ENCODE measurements at places on chromosomes 11 and 22.

DNA sequence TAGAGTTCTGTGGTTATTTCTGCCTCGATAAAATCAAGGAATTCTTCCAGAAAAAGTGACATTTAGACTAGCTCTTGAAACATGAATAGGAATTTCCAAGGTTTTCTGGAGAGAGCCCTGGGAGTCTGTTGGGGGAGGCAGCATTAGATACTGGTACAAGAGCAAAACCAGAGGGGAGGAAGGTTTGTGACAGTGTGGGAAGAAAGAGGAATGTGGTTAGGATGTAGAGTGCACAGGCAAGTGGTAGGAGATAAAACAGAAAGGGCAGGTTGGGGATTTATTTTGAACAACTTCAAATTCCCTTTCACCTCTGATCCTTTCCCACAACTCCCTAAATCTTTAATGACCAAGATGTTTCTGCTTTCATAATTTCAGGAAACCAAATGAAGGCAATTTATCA is 588.4 kb downstream of the METTL15 start:
- no peak for DNase-seq

DNA sequence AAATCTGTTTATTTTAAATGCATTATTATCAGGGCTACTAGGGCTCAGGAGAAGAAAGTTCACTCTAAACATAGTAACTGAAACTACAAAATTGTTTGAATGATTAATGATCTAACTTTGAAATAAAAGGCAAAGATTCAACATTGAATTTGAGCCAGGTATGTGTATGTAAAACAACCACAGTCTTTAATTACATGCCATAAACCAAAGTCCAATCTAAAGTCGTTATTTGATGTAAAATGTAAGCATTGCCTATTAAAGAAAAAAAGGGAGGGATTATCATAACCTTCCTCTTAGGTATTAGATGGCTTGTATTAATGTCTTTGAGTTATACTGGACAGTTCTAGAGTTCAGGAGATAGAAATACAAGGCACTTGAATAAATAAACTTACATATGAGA is 25.2 kb upstream of the PANX1 start:
- no peak for DNase-seq

DNA sequence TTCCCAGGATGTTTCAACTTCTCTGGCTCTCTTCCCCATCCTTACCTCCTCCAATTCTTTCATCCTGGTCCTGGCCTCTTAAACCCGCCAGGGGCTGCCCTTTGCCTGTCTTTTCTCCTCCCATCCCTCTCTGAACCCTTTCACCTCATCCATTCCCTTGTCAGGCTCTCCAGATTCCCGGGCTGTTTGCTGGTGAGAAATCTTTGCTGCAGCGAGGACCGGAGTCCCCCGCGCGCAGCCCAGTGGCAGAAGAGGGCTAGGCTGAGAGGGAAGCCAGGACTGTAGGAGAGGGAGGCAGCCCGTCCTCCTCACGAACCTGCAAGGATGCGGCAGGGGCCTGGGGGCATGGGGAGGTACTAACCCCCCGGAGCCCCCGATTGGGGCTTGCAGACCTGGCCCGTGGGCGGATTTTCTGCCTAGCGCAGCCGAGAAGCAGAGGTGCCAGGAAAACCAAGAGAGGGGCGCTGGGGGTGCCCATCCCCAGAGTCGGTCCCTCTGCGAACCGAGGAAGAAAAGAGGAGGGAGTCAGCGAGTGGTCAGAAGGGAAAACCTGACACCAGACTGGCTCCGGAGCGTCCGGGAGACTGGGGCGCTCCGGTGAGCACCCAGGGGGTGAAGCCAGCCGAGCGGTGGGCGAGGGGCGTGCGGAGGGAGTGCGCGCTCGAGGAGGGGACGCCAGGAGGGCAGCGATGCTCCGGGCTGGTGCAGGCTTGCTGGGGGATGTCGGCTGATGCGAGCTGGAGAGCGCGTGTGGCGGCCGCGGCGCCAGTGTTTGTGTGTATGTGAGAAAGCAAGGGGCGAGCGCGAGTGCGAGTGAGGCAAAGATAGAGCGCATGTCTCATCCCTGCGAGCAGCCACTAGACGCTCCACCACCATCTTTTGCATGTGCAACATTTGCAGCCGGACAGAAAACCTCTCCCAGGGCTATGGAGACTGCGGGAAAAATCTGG is at the start of gene GRIA4:
Gene GRIA4 (plus strand): TSS at position 242 of the 950 bp plus-strand sequence. CDS start 925 bp downstream, outside the sequence.
- no peak for DNase-seq

DNA sequence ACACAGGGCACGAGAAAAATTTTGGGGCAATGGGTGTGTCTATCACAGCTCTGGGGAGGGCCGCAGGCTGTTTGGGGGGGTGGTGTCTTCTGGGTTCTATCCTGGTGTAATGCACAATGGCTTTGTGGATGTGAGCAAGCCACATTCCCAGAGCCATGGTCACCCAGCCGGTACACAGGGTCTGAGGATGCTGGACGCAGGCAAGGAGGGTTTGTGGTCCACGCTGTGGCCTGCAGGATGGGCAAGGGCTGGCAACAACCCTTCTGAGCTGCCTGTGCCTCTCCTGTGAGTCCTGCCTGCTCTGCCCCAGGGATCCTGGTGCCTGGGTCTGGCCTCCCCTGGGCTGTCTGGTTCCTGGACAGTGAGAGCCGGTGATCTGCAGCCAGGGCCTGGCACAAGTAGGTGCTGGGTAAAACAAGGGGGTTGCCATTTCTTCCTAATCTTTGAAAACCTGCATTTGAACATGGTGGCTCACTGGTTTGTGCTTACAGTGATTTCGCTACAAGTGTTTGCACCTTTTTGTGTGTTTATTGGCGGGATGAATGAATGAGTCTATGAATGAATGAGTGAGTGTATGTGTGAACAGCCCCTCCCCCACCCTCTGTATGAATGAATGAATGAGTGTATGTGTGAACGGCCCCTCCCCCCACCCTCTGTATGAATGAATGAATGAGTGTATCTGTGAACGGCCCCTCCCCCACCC is 4.4 kb upstream of the MRPL23 start:
- DNase-seq, result no peak

GRCh38 chr11:73808052-73808451 is 20.4 kb downstream of the MRPL48 start:
- no peak for DNase-seq

DNA sequence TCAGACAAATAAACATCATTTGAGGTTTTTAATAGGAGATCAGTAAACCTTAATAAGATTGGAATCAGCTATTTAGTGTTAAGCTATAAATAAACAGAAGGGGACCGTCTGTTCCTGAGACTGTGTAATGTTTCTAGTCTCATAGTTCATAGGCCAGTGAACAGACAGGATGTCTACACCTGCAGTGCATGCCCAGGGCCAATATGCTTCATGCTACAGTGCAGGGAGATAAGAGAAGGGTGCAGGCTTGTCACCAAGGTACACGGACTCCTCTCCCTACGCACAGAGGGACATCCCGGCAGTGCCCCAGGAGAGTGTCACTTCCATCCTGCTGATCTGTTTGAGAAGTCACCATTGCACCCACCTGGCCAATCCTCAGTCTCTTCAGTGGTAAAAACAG is 148.6 kb downstream of the OPCML start:
- DNase-seq, result no peak

GRCh38 chr11:126080161-126080941 is 17.7 kb upstream of the CDON start:
- DNase-seq, result no peak

DNA sequence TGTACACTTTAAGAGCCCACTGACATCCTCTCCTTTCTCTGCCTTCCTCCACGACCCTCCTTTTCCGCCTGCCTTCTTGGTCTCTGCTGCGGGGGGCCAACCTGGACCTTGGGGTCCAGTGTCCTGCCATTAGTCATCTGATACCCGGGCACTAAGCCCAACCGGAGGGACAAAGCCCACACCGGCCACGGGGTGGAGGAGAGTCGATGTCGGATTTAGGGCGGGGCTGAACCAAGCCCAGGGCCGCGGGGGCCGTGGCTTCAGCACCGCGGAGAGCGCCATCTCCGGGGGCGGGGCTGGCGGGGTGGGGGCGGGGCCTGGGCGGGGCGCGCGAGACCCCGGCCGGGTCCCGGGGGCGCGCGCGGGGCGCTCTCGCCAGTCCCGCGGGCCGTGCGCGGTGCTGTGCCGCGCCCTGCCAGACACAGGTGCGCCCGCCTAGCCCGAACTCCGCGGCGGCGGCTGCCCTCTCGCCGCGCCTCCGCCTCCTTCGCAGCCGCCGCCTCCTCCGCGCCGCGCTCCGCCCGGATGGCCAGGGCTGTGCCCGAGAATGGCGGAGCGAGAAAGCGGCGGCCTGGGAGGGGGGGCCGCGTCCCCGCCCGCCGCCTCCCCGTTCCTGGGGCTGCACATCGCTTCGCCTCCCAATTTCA is at the start of gene MAPK8IP1:
Gene MAPK8IP1 (plus strand): TSS at position 378 of the 647 bp plus-strand sequence. CDS start 170 bp downstream, at position 548.
- no peak for DNase-seq

GRCh38 chr11:68497761-68498160 is 37.2 kb downstream of the PPP6R3 start:
- peak; percentile 11 for DNase-seq

- DNase-seq, result no peak
Measured at GRCh38 chr22:19864538-19865106, 9.9 kb upstream of the GNB1L start.

DNA sequence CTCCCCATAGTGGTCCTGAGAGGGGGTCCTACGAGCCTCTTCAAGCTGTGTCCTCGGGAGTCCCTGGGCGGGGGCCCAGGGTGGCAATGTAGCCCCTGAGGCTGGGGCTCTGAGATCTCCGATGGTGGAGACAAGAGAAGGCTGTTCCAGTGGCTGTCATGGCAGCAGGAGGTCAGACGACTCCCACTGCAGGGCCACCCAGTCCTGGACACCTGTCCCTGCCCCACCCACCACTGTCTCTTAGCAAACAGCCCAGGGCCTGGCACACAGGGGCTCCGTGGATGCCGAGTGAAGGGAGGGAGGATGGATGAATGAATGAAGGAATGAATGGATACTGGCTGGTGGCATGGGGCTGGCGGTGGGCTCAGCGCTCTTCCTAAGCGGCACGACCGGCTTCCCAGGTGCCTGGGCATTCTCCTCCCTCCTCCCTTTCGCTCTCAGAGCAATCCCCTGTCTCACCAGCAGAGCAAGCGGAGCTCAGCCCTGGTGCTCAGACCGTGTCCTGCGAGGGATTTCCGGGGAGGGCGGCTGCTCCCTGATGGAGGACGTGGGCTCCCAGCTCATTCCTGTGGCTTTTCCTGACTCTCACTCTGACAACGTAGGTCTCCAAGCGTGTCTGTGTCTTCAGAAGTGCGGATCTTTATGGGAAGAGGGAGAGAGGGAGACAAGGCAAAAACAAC is 1272.6 kb downstream of the BRD1 start:
- no peak for DNase-seq

DNA sequence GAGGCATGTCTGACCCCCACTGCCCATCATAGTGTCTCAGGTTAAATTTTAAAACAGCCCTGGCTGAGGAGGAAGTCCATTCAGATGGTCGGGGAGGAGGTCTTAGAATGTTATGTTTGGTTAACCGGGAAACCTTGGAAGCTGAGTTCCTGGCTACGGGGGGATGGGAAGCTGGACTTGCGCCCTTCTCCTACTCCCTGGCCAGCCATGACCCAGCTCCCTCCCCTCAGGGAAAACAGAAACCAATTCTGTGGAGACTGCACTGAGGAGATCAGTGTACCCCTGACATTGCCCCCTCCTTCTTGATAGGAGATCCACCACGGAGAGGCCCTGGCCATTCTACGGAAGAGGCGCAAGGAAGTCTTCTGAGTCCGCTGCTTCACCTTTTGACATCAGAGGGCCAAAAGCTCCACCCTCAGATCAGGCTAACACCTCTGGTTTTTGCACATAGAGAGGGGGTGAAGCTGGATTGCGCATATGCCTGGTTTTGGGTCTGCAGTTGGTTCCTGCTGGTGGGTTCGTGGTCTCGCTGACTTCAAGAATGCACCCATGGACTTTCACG is 2.7 kb upstream of the KRTAP5-9 start:
- no peak for DNase-seq

DNA sequence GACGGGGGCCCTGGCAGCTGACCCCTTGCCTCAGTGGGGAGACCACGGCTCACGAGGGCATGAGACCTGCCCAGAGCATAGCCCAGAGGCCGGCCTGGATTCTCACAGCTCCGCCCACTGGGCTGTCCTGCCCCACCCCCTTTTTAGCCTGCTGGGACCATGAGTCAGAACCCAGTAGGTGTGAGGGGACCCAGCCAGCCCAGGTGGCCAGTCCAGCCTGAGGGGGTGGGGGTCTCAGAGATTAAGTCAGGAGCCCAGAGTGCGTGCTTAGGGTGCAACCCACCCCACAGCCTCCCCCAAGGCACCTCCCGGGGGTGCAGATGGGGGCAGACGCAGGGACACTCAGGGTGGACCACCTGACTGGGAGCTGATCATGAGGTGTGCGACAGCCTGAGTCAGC is 40.1 kb upstream of the PPARA start:
- DNase-seq, result no peak

- no peak for DNase-seq
Measured at GRCh38 chr22:50438305-50439275, 36.2 kb downstream of the SBF1 start.

Measured in inflammatory macrophage (primary cell).